Fibroblast of skin of right quadriceps (primary cell): ENCODE measurements at places on chromosomes 6 and 20.

DNA sequence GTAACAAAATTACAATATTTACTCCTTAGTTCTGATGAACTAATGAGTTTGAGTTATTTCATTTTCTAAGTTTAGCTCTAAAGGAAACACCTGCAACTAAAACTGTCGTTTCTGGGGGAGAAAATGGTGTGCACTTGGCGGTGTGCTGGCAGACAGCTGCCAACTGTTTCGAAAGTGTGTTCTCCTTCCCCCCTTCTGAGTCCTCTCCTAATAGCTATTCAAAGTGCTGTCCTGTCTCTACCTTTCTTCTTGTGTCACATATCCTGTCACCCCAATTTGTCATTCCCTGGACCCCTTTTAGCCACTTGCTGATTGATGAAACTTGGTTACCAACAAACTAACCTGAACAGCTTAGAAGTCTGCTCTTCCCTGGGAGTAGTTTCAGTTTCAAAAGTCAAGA is 4.9 kb upstream of the UBE2J1 start:
- DNase-seq: no peak

DNA sequence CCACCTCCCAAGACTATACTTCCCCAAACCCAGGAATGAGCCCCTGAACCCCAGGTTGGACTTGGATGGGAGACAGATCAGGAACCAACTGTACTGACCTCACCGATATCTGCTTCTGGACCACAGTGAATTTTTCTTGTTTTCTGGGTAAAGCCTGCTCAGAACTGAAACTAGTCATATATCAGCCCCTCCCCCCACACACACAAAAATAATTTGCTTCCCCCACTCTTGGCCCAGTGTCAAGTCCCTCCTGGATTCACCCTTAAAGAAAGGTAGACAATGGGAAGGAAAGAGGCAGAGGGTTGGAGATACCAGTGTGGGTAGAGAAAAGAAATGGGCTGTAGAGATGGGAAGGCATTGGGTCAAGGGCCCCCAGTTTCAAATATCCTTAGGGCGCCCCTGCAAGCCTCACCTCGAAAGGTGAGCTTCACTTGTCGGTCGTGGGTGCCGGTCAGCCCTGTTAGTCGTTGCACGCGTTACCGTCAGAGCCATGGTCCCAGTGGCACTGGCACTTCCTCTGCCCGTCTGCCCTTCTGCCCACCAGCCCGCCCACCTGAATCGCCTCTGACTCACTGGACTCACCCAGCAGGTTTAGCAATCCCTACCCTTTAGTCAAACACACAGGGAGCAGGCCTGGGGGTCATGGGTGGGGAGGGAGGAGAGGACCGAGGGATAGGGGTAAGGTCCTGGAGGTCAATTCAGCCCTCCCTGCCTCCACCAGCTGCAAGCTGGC is 8.5 kb upstream of the SPAG4 start:
- DNase-seq: no peak

GRCh38 chr6:95636552-95637431 is 59.5 kb downstream of the MANEA start:
- no peak for DNase-seq

DNA sequence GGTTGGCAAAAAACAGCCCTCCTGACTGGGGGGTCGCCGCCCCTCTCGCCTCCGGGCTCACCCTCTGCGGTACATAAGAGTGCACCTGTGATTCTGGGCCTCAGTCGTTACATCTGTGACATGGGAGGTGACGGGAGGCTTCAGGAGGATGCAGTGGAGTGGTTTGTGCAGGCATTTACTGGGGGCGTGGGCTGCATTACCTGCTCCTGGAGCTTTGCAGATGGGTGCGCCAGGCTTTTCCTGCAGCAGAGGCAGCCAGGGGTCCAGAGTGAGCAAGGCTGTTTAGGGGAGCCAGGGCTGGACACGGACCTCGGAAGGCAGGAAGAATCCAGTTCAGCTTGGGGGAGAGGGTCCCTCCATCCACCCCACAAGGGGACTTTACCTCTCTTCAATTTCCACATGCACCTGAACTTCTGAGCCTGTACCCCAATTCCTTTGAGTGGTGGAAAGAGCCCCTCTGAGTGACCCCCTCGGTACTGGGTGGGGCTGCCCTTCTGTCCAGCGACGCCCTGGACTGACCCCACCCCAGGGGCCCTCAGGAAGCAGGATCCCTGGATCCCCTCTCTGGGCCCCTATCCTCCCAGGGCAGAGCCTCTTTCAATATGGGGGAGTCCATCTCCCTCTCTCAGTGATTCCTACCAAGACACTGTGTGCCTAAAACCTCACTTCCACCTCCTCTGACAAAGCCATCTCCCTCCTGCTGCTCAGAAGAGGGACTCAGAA is 134.0 kb downstream of the TAF4 start:
- no peak for DNase-seq

DNA sequence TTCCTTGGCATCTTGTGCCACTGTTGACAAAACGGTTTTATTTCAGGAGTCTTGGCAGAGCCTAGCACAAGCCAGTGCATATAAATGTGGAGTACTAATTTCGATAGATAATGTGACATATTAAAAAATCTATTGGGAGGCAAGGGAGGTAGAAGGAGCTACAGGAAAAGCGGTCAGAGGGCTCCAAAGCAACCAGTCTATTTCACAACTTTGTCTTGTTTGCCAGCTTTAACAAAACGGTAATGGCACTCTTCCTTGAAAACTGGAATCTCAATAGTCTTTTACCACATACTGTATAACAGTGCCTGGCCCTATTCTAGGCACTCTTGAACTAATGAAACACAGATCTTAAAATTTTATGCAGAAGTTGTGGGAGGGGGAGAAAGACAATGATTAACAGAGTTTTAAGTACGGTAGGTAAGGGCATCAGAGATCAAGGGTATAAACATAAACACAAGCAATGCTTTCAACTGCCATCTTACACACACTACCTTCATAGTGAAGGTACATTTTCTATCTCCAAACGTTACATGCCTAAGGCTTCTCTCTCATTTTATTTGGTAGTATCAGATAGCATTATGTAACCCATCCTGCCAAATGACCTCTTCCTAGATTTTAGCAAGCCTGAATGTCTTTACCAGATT is 33.5 kb upstream of the SYNCRIP start:
- DNase-seq: no peak
